ENCODE measurements at places on chromosomes 12 and 14.

DNA sequence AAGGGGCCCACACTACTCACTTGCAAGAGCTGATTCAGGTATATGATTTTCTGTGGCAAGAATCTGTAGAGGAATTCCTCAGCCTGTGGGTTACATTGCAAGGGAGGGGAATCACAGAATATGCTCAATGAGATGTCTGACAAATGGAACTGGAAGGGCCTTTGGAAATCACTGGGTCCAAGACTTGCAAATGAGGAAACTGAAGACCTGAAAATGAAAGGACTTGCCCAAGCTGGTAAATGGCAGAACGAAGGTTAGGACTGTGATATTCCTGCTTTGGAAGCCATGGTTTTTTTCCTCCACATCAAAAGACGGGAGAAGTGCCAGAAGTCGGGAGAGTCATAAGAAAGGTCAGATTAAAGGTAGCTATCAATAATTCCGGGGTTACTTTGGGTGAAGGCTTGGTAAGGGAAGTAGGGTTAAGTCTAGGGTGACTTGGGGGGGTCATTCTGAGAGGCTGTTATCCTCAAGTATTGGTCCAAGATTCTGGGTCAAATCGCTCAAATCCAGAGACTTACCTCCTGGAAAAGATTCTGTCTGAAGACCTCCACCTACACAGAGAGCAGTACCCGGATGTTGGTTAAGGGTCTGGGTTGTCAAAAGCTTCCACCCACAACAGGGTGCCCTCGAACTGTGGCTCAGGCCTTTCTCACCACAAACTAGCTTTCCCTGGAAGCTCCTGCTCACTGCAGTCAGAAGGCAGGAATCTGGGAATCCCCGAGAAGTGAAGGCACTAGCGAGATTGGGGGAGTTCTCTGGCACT, 539 bp downstream of the PSME2 start:
- peak; percentile 20 for DNase-seq

- no peak for DNase-seq
These were observed 2.9 kb downstream of the LMNTD1 start for GRCh38 chr12:25550186-25550585.

GRCh38 chr12:81726634-81727033, 32.5 kb downstream of the PPFIA2 start:
- no peak for DNase-seq

DNA sequence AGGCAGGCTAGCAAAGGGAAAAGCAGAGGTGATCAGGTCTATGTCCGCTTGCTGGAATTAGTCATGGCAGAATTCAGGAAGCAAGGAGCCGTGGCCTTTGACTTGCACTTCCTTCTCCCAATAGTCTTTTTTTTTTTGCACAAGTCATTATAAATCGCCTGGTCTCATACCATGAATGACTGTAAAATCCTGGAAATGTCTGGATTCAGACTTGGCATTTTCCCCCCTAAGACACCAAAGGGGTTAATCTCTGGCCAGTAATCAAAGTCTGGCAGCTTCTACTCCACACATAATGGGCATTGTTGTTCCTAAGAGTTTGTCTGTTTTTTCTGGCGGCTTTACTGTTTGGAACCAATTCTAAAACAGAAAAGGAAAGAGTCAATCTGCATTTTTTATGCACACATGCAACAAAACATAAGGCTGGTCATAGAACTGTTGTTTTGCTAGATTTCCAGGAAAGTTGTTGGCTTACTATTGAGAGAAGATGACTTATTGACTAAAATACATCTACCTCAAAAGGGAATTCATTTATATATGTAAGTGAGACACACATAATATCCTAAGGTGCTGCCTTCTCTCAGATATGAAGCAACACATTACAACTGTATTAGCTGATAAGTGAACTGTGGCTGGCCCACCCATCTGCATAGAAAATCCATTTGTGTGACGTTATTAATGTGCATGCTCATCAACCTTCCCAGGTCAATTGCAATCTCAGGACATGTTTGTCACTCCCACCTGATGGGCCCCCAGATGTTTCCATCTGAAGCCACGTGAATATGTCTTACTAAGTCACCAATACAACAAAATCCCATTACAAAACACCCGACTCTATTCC, 157.3 kb downstream of the BTG1 start:
- no peak for DNase-seq
